NCI-H2081 treated with DMSO at 0.1 percent for 48 hours (cell line): ENCODE measurements at places on chromosomes 4 and X.

- no peak for DNase-seq
Observed at GRCh38 chrX:133191739-133192039, 26.5 kb downstream of the TFDP3 start.

DNA sequence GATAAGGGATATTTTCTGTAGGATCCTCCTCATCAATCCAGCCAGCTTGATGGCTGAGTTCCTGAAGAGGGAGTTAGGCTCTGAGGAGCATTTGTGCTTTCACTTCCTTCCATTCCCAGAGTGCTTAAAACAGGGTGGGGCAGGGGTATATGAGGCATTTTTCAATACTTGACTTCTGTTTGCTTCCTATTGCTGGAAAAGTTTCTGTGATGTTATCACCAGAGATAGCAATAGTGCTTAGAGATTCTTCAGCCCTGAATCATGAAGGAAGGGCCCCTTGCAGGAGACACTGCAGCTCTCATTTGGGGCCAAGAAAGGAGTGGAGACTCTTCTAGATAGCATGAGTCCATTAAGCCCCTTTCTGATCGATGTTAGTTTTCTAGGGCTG is 166.7 kb upstream of the RPS6KA3 start:
- DNase-seq: no peak

DNA sequence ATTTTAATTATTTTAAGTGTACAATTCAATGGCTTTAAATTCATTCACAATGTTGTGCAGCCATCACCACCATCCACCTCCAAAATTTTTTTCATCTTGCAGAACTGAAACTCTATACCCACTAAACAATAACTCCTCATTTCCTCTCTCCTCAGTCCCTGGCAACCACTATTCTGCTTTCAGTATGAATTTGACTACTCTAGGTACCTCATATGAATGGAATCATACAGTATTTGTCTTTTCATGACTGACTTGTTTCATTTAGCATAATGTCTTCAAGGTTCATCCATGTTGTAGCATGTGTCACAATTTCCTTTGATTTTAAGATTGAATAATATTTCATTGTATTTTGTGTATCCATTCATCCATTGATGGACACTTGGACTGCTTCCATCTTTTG is 46.9 kb downstream of the KIF4A start:
- DNase-seq: no peak

DNA sequence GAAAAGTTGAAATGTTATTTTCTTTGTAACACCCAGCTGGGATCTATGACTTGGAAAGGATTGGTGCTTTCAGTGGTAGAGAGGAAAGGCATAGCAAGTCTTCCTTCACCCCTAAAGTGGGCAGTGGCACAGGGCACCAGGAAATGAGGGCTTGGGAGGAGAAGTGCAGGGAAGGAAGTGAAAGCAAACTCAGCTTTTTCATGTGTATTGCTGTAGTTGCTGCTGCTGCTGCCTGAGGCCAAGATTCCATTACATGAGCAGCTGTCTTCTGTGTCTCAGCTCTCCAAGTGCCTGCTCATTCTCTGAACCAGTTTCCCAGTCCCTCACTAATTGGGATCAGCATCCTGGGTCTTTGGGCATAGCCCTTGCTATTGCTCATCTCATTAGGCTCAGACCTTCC is 2.6 kb downstream of the HCCS start:
- no peak for DNase-seq

- DNase-seq: no peak
Observed at GRCh38 chr4:71941001-71941400, 90.8 kb upstream of the NPFFR2 start.

DNA sequence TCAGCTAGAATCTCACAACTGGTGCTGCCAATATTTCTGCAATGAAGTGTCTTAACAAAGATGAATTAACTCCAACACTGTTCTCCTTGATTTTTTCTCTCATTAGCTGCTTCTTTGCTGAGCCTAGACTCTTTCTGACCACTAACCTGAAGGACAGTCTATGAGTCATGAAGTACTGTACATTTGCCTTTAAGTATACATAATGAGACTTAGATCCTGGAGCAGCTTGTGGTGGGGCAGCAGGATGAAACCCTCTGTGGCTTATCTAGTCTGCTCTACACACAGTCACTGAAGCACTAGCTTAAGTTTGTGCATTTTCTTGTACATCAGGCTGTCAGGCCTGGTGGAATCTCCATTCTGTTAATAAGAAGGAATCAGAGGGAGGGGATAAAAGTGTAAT is 307.4 kb upstream of the SMIM31 start:
- DNase-seq: no peak

- no peak for DNase-seq
Observed at GRCh38 chrX:128078545-128078944, 26.3 kb upstream of the ACTRT1 start.

GRCh38 chrX:64428371-64428770 is 33.1 kb upstream of the MTMR8 start:
- no peak for DNase-seq

DNA sequence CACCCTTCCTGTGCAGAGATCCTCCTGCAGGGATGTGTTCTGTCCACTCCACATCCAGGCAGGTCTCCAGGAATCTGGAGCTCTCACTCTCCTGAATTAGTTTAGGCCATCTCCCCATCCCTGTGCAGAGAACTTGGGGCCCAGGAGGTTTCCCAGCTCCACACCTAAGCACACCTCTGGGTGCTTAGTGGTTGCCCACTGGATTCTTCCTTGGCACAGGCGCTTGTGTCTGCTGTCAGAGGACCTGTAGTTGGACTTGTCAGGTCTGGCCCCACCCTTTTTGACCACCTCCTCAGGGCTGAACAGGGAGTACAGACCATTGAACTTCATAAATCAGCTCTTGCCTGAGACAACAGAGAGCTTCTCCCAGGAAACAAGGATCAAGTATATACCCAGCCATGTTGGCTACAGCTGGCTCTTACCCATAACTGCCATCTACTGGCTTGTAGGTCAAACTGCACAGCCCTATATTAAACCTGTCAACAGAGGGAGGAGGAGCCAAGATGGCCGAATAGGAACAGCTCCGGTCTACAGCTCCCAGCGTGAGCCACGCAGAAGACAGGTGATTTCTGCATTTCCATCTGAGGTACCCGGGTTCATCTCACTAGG is 275.5 kb downstream of the PPARGC1A start:
- no peak for DNase-seq

GRCh38 chr4:99536271-99536670 is 25.4 kb downstream of the C4orf17 start:
- DNase-seq: no peak

DNA sequence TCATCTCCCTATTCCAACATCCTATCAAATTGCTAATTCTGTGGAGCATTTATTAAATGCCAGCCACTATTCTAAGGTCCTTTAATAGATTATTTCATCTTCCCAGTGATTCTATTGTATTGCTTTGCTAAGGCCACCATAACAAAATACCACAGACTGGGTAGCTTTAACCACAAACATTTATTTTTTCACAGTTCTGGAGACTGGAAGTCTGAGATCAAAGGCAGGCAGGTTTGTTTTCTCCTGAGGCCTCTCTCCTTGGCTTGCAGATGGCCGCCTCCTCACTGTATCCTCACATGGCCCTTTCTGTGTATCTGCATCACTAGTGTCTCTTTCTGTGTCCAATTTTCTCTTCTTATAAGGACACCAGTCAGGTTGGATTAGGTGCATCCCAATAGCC is 64.5 kb downstream of the CPE start:
- no peak for DNase-seq

DNA sequence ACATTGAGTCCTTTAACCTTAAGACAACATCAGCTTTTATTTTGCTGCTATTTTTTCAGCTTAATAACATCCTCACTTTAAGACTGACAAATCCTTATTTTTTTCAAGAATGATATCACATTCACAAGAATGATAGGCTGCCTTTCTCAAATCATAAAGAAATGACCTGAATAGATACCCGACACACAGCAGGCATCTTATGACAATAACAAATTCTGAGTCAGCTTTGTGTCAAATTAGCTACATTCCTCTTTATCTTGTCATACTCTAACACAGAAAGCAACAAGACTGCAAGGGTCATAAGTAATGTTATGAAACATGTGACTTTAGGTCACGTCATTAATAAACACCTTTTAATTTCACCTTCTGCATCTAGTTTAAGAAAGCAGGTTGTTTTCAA is 2387.6 kb downstream of the PCDH7 start:
- DNase-seq: no peak

DNA sequence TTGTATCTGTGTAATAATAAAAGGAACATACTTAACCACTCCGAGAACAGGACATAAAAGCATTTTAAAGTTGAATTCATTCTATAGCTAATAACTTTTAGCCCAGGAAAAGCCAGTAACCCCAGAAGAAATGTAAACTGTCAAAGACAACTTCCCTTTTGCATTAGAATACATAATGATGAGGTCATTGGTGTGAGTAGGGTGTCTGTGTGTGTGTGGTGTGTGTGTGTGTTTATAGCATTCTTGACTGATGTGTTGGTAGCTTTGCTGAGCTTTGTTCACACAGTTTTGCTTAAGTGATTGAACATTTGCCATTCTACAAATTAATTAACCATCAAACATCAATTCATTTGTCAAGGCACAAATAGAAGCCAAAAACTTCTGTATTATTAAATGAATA is 559.6 kb downstream of the ARAP2 start:
- no peak for DNase-seq

DNA sequence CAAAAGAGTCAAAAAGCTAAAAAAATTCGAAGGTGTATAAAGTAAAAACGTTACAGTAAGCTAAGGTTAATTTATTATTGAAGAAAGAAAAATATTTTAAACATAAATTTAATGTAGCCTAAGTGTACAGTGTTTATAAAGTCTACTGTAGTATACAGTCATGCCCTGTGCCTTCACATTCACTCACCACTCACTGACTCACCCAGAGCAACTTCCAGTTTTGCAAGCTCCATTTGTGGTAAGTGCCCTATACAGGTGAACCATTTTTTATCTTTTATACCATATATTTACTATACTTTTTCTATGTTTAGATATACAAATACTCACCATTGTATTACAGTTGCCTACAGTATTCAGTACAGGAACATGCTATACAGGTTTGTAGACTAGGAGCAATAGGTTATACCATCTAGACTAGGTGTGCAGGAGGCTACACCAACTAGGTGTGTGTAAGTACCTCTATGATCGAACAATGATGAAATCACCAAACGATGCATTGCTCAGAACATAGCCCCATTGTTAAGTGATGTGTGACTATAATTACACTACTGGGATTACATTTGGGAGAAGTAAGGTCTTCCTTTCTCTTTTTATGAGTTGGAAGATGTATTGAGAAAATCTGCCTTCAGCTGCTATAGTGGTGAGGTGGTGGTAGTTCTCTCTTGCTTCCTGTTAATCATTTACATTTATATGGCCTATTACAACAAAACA is 27.2 kb downstream of the TMSB4X start:
- DNase-seq: no peak

GRCh38 chr4:125016892-125017299 is 297.9 kb upstream of the FAT4 start:
- no peak for DNase-seq

DNA sequence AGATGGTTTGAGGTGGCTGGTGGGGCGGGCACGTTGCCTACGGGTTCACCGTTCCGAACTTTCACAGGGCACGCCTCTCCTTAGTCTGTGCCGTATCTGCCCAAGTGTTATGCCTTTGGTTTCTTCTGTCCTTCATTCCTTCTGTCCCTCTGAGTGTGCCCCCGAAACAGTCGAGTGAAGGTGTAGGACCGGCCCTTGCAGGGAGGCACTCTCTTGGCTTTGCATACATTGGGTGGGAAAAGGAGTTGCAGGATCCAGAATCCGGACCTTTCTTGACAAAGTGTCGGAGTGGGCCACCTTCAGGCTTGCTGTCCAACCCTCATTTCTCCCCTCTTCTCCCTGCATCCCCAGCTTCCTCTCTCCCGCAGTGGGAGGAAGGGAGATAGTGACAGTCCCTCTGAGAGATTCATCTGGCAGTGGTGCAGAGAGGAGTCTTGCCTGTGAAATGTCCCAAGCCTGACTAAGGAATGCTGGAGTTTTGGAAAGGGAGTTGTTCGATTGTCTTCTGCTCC is 569 bp downstream of the ARFIP1 start:
- DNase-seq: no peak

DNA sequence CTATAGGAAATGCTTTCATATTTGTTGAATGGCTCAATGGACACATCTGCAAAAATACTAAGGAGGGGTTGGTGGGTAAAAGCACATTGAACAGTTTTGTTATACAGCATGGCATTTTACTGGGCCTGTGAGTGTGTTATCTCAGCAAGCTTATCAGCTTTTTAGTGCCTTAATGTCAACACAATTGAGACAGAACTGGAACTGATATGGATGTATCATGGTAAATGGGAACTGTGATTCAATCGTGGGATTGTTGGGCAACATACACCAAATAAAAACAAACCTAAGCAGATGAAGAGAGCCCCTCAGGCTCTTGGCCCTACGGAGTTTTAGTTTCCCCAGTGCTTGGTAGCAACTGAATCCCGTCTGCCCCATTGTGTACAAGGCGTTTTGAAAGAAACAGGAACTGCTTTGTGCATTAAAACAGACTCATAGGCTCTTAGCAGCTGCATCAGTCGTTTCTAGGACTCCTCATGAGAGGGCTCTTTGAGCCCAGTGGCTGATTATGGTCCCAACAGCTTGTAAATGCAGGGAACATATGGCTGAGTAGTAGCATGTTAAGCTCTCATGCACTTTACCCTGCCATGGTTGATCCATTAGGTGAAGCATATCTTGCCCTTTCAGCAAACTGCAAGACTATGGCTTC is 7.3 kb downstream of the GPR119 start:
- no peak for DNase-seq

DNA sequence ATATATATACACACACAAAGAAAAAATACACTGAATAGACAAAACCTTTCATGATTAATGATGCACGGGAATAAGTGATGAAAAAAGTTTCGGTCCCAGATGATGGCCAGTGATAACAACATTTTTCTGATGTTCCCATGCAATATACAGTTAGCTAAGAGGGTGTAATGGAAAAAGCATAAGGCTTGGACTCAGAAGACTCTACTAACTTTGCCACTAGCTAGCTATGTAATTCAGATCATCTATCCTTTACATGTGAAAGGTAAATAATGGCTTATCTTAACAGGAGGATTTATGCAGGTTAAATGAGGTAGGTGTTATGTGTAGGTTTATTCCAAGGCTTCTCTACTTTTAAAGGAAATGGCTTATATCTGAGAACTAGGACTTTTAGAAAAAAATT is 4.3 kb downstream of the RPS3A start:
- DNase-seq: no peak

GRCh38 chrX:107849747-107850421 is 24.2 kb downstream of the MID2 start:
- no peak for DNase-seq

DNA sequence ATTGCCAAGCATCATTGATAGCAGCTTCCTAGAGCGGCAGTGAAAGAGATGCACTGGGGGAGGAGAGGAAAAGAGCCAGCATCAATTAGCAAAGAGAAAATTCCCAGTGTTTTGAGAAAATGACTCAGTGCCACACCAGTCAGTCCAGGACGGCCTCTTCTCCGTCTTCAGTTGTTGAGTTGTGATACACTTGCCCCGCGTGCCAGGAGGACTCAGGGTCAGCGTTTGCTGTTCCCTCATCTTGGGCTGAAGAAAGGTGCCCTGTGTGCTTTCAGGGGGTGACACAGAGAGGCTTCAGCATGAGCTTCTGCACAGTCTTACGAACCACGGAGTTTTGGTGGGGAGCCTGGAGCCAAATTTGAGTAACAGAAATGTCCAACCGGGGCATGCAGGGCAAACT is 82.3 kb downstream of the GPR143 start:
- DNase-seq: no peak
